ENCODE measurements at places on chromosomes 11 and 22.

DNA sequence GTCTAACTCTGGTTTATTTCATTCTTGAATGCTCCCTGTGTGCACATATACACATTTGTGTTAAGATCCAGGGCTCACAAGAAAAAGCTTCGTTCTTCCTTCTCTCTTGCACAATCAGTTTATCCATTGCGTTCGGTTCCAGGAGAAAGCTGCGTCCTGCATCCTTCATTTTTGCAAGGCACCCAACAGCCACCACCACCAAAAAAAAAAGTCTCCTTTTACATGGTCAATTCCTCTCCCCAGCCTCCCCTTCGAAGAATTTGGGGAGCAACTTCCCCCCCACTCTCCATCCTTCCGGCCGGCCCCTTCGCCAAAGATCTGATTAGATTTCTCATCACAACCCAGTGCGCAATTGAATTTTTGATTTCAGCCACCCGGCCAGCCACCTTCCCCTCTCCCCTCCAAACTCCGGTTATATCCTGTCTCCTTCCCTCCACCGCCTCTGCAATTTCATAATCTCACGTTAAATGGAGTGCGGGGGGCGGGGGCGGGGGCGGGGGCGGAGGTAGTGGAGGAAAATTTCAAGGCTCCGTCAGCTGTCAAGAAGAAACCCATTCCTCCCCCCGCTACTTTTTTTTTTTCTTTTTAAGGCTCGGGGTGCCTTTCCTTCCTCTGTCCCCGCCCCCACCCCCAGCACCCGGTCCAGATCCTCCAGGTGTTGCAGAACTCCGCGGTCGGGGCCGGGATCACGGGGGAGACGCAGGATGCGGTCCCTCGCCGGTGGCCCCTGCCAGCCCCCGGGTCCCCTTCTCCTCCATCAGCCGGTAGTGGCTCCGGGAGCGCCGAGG is 1166.5 kb downstream of the LRRC4C start:
- no peak for DNase-seq

- no peak for DNase-seq
These were observed 132.7 kb upstream of the SESN3 start for GRCh38 chr11:95363708-95364107.

- DNase-seq, result no peak
These were observed 295.6 kb downstream of the DDX10 start for GRCh38 chr11:108960501-108960900.

DNA sequence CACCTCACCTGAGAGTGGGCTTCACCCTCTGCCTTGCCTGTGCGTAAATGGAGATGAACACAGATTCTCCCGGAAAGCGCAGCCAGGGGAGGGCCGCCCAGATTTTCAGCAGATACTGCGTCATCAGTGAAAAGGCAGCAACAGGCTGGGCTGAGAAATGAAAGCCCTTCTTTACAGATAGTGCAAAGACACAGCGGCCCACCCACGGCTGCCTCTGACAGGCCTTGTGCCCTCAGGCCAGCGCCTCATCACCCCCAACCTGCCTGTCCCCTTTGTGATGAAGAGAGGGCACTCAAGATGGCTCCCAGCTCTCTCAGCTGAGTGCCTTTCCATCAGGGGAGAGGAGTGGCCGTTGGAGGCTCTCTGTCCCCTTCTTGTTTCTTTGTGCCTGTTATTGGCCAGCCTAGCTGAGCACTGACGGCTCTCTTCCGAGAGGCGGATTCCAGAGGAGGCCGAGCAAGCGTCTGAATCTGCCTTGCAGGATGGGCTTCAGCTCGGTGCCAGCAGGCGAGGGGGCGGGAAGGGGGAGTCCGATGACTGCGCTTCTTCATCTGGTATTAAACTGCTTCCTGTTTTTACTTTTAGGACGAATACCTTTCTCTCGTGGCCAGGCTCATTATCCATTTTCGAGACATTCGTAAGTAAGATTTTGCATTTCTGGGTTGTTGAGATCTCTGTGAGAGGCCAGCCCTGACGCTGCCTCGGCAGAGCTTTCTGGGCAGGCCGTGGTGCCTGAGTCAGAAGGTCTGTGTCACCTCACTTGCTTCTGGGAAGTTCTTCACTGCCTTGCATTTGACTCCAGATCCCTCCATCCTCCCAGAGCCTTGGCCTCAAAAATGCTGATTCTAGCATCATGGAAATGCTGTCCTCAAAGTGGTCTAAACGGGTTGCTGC is 43.7 kb downstream of the MED15 start:
- no peak for DNase-seq

DNA sequence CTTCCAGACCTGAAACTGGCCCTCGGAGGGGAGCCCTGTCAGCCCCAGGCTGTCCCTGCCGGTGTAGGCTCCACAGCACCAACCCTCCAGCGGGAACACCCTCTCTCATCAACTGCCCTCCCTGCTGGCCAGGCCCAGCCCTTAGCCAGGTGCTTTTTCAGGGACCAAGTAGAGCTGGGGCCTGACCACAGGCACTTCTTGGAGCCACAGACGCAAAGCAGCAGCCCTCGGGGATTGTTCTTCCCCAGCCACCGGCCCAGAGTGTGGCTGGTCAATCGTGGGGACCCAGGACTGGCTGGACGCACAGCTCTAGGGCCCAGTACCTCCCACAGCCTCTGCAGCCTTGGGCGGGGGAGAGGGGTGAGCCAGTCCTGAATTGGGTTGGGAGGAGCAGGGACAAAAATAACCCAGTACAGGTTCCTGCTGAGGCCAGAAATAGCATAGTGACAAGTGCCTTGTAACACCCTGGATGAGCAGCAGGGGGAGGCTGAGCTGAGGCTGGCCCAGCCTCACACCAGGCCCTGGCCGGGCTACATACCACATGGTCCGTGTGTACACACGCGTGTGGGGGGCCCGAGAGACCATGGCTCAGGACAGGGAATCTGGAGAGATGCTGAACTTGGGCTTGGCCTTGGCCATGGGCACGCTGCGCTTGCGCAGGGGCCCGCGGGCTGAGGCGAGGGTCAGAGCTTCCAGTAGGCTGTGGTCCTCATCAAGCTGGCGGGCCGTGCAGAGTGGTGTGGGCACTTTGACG is 2.0 kb downstream of the KCNJ11 start:
- peak; percentile 61 for DNase-seq

GRCh38 chr11:130652671-130653335 is 204.4 kb downstream of the ADAMTS15 start:
- no peak for DNase-seq

DNA sequence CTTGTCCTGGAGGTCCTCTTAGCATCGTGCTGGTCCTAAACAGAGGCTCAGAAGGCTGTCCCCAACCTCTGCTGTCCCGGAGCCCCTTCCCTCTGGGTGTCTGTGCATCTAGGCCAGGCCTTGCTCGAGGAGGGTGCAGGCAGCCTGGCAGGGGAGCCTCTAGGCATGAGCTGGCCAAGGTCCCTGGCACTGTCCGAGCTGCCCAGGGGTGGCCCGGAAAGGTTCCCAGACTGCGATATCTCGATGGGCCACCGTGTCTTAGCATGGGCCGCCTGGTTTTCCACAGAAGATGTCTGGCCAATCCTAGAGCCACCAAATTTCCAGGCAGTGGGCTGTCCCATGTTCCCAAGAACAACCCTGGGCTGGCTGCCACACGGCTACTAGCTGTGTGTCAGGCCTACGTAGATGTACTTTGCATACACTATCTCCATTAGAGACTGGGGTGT is 24.6 kb upstream of the SMIM38 start:
- DNase-seq, result no peak

DNA sequence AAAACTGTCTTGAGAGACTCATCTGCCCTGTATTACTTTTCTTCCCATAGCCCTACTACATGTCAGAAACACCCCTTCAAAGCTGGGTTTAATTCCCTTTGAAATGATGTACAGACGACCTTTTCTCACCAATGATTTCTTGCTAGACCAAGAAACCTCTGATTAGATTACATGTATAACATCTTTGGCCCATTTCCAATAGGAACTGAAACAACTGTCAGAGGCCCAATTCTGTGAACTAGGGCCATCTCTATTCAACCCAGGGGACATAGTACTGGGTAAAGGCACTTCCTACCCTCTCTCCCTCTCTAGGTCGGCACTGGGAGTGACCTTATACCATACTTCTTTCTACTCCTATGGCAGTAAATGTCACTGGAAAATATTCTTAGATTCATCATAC is 19.4 kb downstream of the NPAT start:
- no peak for DNase-seq

- no peak for DNase-seq
These were observed 12.7 kb upstream of the PANX2 start for GRCh38 chr22:50157709-50158375.

GRCh38 chr11:15944460-15944859 is 411.9 kb downstream of the SOX6 start:
- no peak for DNase-seq

DNA sequence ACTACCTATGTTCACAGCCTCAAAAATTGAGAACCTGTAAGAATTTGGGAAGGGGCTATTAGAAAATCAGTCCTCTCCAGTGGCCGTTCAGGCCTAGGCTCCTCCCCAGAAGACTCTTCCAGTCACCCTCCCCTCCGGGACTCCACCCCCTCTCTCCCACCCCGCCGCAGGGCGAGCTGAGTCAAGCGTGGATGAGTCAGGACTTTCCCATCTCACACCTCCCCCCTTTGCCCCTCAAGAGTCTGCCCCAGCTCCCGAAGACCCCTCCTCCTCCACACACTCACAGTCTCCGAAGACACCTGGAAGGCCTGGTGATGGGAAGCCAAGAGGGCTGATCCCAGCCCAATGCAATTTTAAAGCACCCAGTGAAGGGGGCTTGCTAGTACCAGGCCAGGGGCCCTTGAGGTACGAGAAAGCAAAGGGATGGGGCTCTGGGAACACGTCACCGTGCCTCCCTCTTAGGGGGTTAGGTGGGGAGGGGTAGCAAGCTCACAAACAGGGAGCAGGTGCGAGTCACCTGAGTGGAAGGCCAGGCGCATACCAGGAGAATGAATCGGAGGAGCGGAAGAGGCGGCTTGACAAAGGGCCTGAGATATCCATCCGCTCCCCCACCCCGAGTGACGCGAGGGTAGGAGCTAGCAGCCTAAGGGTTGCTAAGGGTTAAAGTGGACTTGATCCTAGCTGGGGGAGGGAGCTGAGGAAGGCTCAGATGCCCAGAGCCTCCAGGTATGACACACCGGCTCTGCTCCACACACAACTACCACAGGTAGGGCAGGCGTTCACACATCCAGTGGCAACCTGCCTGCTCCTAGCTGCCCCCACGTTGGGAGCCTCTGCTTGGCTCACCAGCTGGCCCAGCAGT is 13.6 kb downstream of the BCL9L start:
- no peak for DNase-seq

GRCh38 chr11:102719620-102720277 is 5.0 kb downstream of the MMP8 start:
- no peak for DNase-seq

DNA sequence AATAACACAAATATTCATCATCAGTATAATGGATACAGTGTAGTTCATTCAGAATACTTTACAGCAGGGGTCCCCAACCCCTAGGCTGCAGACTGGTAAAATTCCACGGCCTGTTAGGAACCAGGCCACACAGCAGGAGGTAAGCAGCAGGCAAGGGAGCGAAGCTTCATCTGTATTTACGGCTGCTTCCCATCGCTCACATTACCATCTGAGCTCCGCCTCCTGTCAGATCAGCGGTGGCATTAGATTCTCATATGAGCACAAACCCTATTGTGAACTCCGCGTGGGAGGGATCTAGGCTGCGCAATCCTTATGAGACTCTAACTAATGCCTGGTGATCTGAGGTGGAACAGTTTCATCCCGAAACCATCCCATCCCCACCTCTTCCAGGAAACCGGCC is 125.1 kb downstream of the SERGEF start:
- DNase-seq, result no peak

DNA sequence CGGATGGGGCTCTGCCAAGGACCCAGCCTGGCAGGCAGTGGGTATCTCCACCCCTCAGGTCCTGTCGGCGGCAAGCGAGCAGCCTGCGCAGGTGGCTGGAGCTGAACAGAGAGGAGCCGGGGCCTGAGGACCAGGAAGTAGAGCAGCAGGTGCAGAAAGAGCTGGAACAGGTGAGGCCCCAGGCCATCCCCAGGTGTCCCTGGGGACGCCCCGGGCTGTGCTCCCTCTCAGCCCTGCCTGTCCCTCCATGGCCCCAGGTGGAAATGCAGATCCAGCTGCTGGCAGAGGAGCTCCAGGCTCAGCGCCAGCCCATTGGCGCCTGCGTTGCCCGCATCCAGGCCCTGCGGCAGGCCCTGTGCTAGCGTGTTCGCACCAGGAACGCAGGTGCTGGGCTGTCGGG is 44.0 kb downstream of the PISD start:
- DNase-seq, result no peak

GRCh38 chr11:130513132-130513531 is 64.7 kb downstream of the ADAMTS15 start:
- DNase-seq, result no peak

- no peak for DNase-seq
These were observed 47.1 kb downstream of the EHF start for GRCh38 chr11:34667810-34668582.

DNA sequence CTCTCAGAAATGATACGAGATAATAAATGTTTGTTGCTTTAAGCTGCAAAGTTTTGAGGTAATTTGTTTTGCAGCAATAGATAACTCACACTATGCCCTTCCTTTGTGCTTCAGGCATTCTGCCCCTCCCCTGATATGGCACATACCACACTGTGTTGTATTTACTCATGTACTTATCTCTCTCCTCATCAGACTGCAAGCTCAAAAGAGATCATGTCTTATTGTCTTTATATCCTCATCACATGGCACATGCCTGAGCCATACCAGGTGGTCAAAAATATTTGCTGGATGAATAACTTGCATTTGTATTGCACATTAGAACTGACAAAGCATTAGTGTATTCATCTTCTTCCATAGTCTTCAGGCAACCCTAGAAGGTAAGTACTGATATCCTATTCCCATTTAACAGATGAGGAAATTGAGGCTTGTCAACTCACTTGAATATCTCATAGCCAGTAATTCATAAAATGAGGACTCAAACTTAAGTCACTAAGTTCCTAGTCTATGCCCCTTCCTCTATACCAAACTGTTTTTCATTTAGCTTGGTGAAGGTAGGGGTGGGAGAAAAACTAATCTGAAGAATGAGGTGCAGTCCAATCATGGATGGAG is 83.9 kb upstream of the EED start:
- no peak for DNase-seq

- DNase-seq, result no peak
These were observed 24.1 kb downstream of the ZNRF3 start for GRCh38 chr22:28907311-28908008.

DNA sequence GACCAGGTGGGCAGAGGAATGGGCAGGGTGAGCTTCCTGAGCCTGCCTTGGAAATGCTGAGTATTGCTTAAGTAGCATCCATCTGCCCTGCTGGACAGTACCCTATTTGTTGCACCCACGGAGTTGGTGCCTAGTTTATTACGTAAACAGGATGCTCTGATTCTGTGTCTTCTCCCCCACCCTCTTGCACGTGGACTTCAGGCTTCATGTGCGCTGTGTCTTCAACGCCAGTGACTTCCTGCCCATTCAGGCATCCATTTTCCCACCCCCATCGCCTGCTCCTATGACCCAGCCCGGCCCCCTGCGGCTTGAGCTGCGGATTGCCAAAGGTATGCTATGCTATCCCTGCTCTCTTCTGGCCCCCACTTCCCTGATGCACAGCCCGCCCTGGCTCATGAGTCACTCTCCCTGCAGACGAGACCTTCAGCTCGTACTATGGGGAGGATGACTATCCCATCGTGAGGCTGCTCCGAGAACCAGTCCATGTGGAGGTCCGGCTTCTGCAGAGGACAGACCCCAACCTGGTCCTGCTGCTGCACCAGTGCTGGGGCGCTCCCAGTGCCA is 5.7 kb downstream of the ZP1 start:
- no peak for DNase-seq

- DNase-seq, result no peak
These were observed 190.7 kb downstream of the ST3GAL4 start for GRCh38 chr11:126546191-126546590.
